NCI-H187 treated with DMSO at 0.1 percent for 48 hours (cell line): ENCODE measurements at places on chromosomes 1 and 21.

- no peak for DNase-seq
These were observed 113.0 kb downstream of the CRYAA start for GRCh38 chr21:43281661-43282357.

GRCh38 chr1:180153032-180153431 is 1.6 kb upstream of the QSOX1 start:
- DNase-seq = no peak

DNA sequence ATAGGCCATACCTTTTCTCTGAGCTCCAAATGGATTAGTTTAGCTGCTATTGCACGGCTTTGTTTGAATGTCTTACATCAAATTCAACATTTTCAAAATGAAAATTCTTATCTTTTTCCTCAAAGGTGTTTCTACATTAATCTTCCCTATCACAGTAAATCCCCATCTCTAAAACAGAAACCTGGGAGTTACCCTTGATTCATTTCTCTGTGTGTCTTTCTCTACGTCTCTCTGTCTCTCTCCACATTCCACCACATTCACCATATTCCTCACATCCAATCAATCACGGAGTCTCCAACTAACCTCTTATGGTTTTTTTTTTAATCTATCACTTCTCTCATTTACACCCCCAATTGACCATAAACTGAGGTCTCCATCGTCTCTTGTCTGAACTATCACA is 24.1 kb downstream of the PTGER3 start:
- no peak for DNase-seq

- no peak for DNase-seq
These were observed 8.1 kb upstream of the TSPAN1 start for GRCh38 chr1:46166521-46167462.

- no peak for DNase-seq
These were observed 59.1 kb downstream of the SLC19A1 start for GRCh38 chr21:45482899-45483821.

DNA sequence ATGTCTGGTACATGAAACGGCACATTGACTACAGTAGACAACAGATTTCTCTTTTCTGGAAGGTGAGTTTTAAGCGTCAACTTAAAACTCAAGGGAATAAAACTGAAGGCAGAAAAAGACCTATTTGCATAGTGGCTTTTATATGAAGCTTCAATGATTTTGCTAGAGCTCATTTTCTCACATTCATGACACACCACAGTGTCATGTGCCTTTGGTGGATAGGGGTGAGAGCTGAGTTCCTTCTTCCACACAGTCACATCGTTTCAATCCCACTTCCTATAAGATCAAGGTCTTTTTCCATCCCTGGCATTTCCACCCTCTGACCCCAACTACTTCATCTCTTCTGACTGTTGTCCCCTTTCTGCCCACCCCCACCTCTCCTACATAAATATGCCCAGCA is 31.0 kb downstream of the IL12RB2 start:
- no peak for DNase-seq

- DNase-seq = no peak
These were observed 2.7 kb upstream of the LEPR start for GRCh38 chr1:65417729-65418128.

- no peak for DNase-seq
These were observed 183.6 kb downstream of the FOXD2 start for GRCh38 chr1:47621483-47621882.

GRCh38 chr1:194367121-194367520 is 1180.7 kb upstream of the B3GALT2 start:
- no peak for DNase-seq

DNA sequence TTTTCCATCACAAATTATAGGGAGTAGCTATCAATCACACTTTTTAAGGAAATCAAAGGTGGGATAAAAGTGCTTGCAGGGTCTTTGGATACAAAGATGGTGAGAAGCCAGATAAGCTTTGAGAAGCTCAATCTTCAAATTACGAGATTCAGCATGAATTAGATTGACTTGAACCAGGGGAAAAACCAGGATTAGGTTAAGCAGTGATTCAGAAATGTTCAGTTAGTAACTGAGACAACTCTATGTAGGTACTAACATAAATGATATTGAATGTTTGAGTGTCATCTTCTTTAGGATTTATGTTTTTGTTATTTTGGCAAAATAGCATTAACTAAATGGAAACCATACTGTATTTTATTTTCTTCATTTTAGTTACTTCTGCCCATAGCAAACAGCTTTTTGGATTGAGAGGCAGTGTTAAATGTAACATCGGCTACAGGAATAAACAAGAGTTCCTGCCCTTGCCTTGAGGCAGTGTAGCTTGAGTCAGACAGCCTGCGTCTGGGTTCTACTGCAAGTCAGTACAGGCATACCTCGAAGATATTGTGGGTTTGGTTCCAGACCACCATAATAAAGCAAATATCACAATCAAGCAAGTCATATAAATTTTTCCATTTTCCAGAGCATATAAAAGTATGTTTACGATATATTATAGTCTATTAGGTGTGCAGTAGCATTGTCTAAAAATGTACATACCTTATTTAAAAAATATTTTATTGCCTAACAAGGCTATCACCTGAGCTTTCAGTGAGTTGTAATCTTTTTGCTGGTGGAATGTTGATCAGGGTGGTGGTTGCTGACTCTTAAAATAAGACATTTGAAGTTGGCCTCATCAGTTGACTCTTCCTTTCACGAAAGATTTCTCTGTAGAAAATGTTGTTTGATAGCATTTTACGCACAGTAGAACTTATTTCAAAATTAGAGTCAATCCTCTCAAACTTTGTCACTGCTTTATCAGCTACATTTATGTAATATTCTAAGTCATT is 36.9 kb upstream of the BACH1 start:
- no peak for DNase-seq

GRCh38 chr1:67674260-67675011 is 10.6 kb upstream of the GADD45A start:
- DNase-seq = no peak

DNA sequence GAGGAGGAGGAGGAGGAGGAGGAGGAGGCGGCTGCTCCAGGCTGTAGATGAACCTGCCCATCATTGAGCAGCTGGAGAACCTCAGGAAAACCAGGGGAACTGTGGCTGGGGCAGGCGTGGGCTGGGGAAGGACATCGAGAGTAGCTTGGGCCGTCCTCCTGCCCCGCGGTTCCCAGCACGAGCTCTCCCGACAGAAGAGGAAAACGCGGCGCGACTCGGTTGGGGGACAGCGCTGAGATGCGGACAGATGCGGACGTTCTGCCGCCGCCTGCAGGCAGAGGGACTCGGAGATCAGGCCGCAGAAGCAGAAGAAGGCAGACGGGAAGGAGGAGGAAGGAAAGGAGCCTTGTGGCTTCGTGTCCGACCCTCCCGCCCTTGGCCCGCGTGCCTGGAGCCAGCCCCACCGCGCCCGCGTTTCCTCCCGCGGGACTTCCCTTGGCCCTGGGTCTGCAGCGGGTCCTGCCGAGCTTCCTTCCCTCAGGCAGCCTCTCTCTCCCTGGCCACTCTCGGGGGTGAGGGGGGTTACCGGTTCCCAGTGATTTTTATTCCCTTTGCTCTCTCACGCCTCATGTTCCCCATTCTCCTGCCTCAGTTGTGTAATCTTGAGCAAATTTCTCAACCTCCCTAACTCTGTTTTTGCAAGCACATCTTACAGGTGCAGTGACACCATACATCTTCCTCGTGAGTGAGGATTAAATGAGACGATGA is 1.7 kb upstream of the TNFRSF9 start:
- no peak for DNase-seq

- no peak for DNase-seq
These were observed 93.7 kb downstream of the CTH start for GRCh38 chr1:70504821-70505193.

- DNase-seq = no peak
These were observed 13.3 kb upstream of the SPOCD1 start for GRCh38 chr1:31828926-31829690.

DNA sequence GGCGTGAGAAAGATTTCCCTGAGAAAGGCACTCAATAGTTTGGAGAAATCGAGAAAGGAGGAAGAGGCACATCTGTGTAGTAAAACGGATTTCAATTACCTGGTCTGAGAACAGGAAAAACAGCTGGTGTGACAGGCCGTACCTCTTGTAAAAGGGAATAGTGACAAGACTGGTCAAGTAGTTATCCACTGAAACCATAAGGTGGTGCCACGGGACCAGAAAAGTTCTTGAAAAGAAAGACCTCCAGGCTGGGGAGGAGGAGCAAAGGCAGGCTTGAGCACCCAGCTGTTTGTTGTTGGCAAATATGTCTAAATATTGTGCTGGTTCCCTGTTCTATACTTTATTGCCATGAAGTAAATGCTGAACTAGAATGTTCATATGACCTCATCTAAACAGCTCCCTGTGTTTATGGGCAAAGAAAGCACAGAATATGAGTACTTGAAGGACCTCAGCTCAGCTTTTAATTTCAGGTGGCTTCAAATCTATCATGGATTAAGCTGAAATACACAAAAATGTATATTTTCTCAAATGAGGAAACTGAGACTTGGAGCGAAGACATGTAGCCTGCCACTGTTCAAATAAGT is 4.0 kb downstream of the HAO2 start:
- DNase-seq = no peak

DNA sequence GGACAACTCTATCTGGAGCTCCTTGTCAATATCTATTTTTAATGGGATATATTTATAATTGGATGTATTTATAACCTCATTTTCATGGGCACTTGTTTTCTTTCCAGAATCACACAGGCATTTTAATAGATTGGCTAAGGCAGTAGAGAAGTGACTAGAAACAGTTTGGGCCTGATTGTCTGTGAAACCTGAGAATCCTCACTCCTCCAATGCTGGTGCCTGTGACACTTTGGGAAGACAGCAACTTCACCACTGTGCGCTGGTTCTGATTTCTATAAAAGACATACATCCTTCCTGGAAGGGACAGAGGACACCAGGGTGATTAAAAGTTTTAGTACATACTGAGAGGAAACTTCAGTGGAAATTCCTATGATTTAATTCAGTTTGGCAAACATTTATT is 39.6 kb upstream of the RXRG start:
- no peak for DNase-seq
